ENCODE measurements at places on chromosomes 12 and 14.

- no peak for DNase-seq
Measured at GRCh38 chr14:54532111-54533012, 22.7 kb downstream of the CGRRF1 start.

GRCh38 chr12:91274916-91275315 lies 92.3 kb upstream of the DCN start:
- DNase-seq, result no peak

DNA sequence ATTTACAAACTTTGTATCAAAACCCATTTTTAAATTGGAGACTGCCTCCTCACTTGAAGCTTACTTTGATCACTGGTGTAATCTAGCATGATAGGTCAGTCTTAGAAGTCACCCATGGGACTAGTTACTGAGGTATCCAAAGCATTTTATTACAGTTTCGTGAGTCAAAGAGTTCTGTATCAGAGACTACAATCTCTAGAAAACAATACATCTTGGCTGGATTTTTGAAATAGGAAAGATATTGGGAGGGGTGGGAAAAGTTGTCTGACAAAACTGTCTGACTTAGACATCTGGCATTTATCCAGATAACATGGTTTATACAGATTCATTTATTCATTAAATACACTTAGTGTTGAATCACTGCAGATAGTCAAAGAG lies 173.5 kb upstream of the PDZRN4 start:
- DNase-seq, result no peak

- DNase-seq, result no peak
Measured at GRCh38 chr14:85487215-85487614, 42.7 kb upstream of the FLRT2 start.

GRCh38 chr12:23621900-23622299 lies 327.6 kb downstream of the SOX5 start:
- no peak for DNase-seq

DNA sequence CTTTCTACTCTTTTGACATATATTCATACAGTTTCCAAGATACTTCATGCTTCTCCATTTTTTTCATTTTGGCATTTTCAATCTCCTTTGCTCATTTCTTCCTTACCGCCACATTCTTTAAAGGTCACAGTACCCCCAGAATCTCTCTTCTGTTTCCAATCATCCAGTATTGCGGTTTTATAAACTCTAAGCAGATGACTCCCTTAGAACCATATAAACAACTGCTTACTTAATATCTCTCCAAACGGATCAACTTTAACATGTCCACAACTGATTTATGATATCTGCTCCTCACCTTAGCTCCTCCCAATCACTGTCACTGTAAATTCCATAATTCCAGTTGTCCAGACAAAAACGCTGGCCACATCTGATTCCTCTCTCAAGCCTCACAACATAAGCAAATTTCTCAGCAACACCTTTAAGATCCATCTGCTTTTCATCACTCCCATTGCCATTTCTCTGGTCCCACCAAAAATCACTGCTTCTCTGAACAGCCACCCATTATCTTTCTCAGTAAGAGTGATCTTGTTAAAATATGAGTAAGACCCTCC lies 49.6 kb downstream of the HNRNPC start:
- DNase-seq, result no peak

DNA sequence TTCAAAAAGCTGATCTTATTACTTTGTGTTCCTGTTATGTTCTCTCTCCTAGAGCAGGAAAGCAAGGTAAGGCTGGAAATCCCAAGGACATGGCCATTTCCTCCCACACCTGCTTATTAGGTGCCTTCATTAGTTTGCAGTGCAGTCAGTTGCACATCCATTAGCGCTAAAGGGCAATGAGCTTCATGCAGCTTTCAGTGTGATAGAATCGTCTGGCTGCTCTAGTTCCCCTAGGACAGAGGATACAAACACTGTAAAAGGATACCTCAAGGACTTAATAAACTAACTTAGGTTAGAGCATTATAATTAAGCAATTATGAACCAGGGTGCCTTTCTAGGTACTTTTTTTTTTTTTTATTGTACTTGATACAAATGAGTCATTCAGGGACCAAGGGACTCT lies 21.1 kb downstream of the TMEM117 start:
- DNase-seq, result no peak

DNA sequence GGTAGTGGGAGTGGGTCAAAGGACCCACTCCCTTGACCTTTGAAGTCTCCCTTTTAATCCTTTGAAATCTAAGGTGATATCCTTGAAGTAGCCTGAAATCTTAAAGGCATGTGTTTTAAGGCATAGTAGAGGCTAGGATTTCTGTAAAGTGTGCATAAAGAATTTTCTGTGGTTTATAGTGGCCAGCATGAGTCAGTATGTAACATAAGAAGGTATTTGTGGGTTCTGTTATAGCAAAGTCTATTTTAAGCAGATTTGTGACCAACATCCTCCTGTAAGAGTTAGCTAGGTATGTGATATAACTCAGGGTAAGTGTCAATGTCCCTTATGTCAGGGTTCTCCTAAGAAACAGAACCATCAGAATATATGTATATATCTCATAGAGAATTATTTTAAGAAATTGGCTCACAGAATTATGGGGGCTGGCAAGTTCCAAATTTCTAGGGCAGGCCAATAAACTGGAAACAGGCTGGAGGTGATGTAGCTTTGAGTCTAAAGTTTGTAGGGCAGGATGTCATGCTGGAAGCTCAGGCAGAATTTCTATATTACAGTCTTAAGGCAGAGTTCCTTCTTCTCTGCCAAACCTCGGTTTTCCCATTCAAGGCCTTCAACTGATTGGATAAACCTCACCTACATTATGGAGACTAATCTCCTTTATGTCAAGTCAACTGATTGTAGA lies 18.7 kb upstream of the EPYC start:
- DNase-seq, result no peak

- no peak for DNase-seq
Measured at GRCh38 chr12:123433615-123434014, 2.9 kb downstream of the RILPL2 start.

GRCh38 chr14:80628547-80628946 lies 313.0 kb downstream of the CEP128 start:
- no peak for DNase-seq

DNA sequence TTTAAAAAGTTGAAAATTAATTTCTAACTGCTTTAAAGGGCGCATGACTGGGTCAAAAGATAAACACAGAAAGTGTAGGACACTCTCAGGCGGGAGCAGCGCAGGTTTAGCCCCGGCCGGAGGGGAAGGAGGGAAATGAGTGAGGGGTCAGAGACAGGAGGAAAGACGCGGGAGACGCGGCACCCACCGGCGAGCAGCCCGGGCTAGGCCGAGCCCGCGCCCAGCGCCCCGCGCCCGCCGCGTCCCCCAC lies 591 bp downstream of the GXYLT1 start:
- no peak for DNase-seq

DNA sequence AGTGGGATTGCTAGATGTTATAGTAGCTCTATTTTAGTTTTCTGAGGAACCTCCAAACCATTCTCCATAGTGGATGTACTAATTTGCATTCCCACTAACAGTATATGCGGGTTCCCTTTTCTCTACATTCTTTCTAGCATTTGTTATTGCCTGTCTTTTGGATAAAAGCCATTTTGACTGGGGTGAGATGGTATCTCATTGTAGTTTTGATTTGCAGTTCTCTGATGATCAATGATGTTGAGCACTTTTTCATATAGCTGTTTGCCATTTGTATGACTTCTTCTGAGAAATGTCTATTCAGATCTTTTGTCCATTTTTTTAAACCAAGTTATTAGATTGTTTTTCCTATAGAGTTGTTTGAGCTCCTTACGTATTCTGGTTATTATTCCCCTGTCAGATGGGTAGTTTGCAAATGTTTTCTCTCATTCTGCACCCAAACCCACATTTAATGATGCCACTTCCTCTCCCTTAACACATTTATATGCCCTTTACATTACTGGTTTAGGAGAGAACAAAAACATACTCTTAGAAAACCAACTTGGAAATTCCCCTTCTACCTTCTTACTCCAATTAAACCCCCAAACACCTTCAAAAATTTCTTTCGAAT lies 48.2 kb downstream of the NELL2 start:
- DNase-seq, result no peak

- DNase-seq, result no peak
Measured at GRCh38 chr12:131589966-131590365, 120.9 kb upstream of the SFSWAP start.

DNA sequence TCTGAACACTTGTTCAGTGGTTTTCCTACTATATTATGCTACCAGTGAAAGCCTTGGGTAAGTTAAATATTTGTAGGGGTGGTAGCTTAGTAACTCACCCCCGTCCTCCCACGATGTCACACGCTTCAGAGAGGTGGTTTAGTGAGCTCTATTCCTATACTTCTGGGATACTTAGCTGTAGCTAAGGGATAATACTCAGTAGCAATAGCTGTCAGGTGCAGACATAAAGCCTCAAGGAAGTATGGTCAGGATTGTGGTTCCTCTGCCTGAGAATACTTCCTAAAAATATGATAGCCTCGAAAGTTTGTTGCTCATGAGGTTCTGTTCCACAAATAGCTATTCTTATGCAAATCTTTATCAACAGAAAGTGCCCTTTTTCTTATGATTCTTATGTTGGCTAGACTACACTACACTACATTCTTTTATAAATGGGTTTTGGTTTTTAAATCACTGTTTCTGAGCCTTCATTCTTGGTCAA lies 11.9 kb downstream of the DLST start:
- DNase-seq, result no peak

- no peak for DNase-seq
Measured at GRCh38 chr12:49853671-49854070, 10.8 kb upstream of the BCDIN3D start.

DNA sequence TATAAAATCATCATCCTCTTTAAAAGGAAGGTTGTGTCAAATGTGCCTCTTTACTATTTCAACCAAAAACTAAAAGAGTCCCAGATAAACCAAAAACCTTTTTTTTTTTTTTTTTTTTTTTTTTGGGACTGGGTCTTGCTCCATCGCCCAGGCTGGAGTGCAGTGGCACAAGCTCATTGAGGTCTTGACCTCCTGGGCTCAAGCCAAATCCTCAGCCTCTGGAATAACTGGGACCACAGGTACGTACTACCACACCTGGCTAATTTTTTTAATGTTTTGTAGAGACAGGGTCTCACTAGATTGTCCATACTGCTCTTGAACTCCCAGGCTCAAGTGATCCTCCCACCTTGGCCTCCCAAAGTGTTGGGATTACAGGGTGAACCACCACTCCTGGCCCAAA lies 16.4 kb upstream of the SELPLG start:
- no peak for DNase-seq
